Calu3 (cell line): ENCODE measurements at places on chromosomes 2 and 18. TPM values are rescaled to one million over a fixed set of nuclear protein-coding genes. Genes with fewer than 3 reads are reported as not detected.
A peak's percentile ranks its signal among the peaks of the same experiment; 100 is the strongest.

DNA sequence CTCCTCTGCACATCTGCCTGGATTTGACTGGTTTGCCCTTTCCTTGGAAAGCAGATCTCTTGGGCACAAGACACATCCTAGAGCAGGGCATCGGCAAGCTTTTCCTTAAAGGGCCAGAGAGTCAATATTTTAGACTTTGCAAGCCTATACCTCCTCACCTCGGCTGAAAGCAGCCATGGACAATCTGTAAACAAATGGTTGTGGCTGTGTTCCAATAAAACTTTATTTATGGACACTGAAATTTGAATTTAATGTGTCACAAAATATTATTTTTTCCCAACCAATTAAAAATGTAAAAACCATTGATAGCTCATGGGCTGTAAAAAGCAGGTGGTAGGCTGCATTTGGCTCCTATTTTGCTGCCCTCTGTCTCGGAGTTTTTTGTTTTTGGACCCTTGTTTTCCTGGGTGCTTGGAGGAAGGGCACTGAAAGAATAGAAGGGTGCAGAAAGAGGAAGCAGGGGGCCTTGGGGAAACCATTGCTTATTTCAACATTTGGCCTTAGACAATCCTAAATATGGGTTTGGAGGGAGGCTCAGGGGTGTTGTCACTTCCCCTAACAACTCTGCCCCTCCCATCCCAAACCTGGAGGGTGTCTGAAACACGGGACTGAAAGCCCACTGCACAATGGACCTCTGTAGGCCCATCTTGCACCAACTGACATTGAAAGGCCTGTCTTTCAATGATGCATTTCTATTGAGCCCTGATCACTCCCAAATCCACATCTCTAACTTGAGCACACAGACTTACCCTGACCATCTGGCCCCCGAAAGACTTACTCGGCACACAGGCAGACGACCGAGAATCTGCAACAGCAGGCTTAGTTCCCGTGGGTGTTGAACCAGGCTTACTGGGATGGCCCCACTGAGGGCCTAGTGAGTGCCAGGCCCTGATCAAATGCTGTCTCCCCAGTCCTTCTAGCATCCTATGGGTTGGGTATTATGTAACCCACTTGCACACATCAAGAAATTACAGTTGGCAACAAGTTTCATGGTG, 7.1 kb upstream of the ZFP36L2 start:
- no peak for DNase-seq

DNA sequence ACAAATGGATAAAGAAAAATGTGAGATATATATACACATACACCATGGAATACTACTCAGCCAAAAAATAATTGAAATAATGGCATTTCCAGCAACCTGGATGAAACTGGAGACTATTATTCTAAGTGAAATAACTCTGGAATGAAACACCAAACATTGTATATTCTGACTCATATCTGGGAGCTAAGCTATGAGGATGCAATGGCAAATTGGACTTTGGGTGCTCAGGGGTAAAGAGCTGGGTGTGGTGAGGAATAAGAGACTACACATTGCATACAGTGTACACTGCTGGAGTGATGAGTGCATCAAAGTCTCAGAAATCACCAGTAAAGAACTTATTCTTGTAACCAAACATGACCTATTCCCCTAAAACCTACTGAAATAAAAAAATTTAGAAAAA, 636.0 kb upstream of the LRATD1 start:
- DNase-seq: no peak

DNA sequence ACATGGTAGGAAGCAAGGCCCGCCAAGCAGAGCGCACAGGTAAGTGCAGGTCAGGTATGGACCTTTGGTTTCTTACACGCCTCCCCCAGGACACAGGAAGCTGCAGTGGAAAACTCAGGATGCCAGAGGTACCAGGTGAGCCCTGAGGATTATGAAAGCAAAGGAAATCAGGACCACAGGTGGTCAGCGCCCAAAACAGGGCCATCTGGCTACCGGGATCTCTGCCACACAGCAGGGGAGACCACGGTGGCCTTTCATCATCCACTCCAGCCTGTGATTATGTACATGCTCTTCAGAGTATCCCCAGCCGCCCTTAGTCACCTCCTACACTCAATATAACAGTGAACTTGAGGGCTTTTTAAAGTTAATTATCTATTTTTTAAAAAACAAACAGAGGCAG, 125.5 kb upstream of the EPC2 start:
- DNase-seq: no peak

- DNase-seq: no peak
These were observed 67.8 kb upstream of the HDAC4 start for GRCh38 chr2:239468491-239469105.

DNA sequence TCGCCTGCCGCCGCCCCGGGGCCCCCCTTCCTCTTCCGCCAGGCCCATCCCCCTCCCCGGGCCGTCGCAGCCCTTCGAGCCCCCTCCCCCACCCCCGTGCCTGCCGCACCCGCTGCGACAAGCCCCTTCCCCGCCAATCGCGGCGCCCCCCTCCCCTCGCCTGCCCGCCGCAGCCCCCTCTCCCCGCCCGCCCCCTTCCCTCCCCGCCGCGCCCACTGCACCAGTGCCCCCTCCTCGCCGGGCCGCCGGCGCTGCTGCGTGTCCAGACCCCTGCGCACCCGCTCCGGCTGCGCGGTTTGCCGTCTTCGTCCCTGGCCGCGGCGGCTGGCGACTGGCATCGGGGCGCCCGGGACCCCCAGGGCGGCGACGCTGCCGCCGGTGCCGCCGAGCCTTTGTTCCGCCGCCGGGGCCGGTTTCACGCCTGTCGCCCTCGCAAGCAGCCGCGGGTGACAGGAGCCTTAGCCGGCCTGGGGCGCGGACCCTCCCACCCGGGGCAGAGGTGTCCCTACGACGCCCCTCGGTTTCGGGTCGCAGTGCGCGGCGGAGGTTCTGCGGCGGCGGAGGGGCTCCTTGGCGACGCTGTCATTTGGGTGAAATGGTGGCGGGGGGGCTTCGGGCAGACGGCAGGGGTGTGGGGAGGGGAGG, 18.1 kb downstream of the GPC1 start:
- DNase-seq: no peak

DNA sequence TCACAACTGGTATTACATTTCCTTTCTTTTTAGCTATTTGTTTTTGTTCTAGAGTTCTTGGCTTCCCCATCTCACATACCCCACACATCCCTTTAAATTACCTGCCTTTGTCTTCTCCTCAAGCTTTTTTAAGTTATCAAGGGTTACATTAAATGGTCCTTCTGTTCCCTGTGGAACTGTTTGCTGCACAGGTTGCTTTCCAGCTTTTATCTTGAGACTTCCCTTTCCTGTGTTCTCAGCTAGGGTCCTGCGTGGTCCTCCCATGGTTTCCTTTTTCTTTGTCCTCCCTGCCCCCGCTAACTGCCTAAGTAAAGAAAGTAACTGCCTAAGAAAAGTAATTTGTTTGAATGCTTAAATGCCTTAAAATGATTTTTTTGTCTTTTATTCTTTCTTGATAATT, 66.8 kb downstream of the EPB41L5 start:
- DNase-seq: no peak

- no peak for DNase-seq
These were observed 40.0 kb downstream of the TEX44 start for GRCh38 chr2:231632559-231633142.

DNA sequence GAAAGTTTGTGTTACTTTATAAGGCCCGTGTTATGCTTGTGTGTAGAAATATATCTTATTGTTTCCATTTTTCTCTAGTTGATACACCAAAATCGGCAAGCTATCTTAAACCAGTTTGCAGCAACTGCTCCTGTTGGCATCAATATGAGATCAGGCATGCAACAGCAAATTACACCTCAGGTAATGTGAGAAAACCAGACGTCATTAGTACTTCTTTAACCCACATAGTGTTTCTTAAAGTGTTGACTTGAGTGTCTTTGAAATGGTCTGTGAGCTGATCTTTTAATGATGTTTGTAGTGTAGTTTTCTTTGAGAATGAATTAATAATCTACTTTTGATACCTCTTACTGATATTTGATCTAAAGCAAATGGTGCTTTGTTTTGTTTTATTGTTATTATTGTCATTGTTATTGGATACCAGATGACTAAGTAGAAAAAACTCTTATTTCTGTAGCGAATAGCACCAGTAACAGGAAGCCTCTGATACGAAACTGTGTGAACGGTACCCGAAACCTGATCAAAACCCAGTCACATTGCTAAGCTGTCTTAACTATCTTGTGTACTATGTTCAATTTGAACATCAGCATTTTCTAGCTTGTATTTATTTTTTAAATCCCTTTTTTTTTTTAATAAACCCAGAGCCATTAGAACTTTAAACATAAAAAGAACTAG, 53.7 kb downstream of the PTRHD1 start:
- DNase-seq: no peak

- no peak for DNase-seq
These were observed 129.9 kb upstream of the ITGA6 start for GRCh38 chr2:172297531-172297930.

GRCh38 chr2:57806449-57806968, 240.1 kb upstream of the VRK2 start:
- no peak for DNase-seq

GRCh38 chr2:102366406-102367112, 11.0 kb downstream of the IL18R1 start:
- DNase-seq: no peak

GRCh38 chr2:70514612-70515055, 39.0 kb downstream of the TGFA start:
- peak; percentile 46 for DNase-seq

DNA sequence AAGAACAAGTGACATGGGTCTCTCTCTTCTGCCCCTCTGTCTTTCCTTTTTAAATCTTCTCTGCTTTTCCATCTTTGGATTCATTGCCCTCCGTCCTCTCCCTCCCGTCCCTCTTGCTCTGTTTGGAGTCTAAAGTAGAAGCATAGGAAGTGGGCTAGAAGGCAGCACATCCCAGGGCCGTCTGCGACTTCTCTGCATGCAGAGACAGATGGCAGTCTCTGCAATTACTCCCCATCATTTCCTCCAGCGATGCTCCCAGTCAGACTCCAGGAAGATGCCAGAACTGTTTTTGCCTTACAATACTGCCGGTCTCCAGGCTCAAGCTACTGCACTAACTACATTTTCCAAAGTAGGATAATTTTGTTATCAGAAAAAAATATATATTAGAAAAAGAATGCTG, 35.2 kb upstream of the LPIN2 start:
- no peak for DNase-seq

The CNTNAP5 gene
- not detected in 2 replicates for total RNA-seq

The CRYGD gene
- total RNA-seq: not detected in 2 replicates

The TWSG1 gene
- total RNA-seq: 24.8 and 29.1 TPM in 2 replicates
